Liver (tissue), 10 donors: ENCODE measurements at places on chromosomes 13 and 19. TPM values are rescaled to one million over a fixed set of nuclear protein-coding genes. Genes with fewer than 3 reads are reported as not detected.
A peak's percentile ranks its signal among the peaks of the same experiment; 100 is the strongest.

DNA sequence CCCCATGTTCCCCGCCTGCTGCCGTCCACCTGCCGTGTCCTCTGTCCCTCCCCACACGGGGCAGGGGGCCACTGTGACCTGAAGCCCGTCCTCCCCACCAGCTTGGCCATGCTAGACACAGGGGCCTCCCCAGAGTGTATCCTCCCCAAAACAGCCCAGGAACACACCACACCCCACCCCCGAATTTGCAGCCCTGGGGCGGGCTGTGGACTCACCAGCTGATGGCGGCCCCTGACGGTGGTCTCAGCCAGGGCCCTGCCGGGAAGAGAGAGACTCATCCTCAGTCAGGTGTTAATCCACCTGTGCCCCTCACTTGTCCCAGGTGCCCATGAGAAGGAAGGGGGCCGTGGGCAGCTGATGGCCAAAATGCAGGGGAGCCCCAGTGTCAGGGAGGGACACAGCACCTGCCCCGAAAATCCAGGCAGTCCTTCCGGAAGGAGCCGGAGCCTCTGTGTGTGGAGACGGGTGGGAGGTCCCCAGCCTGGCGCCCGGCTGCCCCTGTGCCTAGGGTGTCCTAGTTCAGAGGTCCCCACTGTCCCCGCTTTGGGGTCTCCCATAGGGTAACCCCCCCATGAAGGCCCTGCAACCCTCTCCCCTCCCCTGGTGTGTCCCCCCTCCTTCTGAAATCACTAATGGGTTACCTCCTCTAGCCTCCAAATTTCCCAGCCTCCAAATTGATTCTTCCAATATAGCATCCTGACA is 39.3 kb upstream of the TCF3 start:
- no peak overlapping the region for H3K4me3 ChIP-seq
- peaks cover 6% of the 10 kb centered on the region for H3K27me3 ChIP-seq
- no peak for DNase-seq
- H3K4me1 ChIP-seq = no peaks in the 10 kb centered on the region
- no peak overlapping the region for H3K27ac ChIP-seq

DNA sequence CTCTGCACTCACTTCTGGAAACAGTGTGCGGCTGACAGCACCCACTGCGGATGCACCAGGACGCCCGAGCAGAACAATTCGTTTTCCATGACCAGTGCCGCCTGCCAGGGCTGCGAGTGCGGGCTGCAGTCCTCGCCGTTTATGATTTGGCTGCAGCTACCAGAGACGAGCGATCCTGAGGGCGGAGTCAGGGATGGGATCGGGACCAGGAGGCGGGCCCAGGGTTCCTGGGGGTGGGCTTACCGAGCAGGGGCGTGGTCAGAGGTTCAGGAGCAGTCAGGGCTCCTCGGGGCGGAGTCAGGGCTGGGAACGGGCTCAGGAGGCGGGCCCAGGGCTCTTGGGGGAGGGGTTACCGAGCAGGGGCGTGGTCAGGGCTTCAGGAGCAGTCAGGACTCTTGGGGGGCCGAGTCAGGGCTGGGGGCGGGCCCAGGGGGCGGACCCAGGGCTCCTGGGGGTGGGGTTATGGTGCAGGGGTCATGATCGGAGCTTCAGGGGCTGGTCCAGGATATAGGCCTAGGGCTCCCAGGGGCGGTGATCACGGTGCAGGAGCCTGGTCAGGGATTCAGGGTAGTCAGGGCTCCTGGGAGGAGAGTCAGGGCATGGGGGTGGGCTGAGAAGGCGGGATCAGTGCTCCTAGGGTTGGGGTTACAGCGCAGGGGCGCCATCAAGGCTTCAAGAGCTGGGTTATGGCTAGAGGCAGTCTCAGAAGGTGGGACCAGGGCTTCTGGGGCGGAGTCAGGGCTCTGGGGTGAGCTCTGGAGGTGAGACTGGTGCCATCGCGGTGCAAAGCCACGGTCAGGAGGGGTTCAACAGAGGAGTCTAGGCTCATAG is 1.7 kb downstream of the KLK4 start:
- no peak overlapping the region for H3K4me3 ChIP-seq
- DNase-seq = no peak
- no peaks in the 10 kb centered on the region for H3K4me1 ChIP-seq

- no peaks in the 10 kb centered on the region for H3K27me3 ChIP-seq
- no peak overlapping the region for H3K4me3 ChIP-seq
- H3K4me1 ChIP-seq = no peaks in the 10 kb centered on the region
- no peak overlapping the region for H3K27ac ChIP-seq
- no peaks in the 10 kb centered on the region for H3K36me3 ChIP-seq
- DNase-seq = no peak
Observed at GRCh38 chr13:40231311-40231710, 435.1 kb downstream of the FOXO1 start.

DNA sequence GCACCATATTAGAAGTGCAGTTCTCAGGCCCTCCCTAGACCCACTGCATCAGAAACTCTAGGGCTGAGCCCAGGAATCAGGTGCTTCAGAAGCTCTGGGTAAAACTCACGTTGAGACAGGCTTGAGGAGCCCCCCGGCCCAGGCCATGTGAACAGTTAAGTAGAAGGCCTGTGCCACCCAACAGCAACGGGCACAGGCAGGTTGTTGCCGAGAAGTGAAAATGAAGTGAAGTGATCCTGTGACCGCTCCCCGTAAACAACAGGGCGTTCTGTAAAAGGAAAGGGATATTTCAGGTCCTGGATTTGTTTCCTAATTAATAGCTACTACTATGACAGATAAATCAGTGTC is 128.8 kb downstream of the ATP11A start:
- H3K36me3 ChIP-seq = peaks cover 30% of the 10 kb centered on the region
- DNase-seq = no peak
- H3K27me3 ChIP-seq = no peaks in the 10 kb centered on the region
- H3K4me1 ChIP-seq = no peaks in the 10 kb centered on the region
- H3K27ac ChIP-seq = no peak overlapping the region

DNA sequence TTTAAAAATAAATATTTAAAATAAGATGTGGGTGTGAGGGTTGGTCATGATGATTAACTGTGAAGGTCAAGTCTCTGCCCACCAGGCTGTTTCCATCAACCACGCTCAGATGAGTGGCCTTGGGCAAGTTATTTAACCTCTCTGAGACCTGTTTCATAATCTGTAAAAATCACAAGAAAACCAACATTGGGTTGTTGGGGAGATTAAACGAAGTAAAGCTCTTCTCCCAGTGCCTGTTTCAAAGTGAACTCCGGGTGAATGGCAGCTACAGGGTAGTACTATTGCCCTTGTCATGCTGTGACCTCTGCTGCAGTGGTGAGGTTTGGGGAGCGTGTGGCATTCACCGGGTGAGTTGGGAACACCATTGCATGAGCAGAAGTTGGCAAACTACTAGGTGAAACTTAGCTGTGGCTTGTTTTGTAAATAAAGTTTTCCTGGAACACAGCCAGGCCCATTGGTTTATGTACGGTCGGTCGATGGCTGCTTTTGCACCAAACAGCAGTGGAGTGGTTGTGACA is 153.2 kb downstream of the USP12 start:
- no peaks in the 10 kb centered on the region for H3K36me3 ChIP-seq
- peak overlapping the region; percentile 82 for H3K27ac ChIP-seq
- H3K27me3 ChIP-seq = no peaks in the 10 kb centered on the region
- H3K4me3 ChIP-seq = no peak overlapping the region
- DNase-seq = no peak
- peaks cover 17% of the 10 kb centered on the region for H3K4me1 ChIP-seq

GRCh38 chr13:113794086-113794485 is 35.1 kb downstream of the TMEM255B start:
- no peak overlapping the region for H3K4me3 ChIP-seq
- no peak overlapping the region for H3K27ac ChIP-seq
- H3K27me3 ChIP-seq = no peaks in the 10 kb centered on the region

DNA sequence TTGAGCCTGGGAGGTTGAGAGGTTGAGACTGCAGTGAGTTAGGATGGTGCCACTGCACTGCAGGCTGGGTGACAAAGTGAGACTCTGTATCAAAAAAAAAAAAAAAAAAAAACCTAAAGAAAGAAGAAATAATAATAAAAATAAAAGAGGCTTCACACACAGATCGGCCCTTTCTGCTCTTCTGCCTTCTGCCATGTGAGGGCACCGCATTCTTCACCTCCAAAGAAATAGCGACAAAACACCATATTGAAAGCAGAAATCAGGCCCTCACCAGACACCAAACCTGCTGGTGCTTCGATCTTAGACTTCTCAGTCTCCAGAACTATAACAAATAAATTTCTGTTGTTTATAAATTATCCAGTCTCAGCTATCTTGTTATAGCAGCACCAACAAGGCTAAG is 3.0 kb downstream of the ZNF649 start:
- DNase-seq = no peak
- H3K27me3 ChIP-seq = no peaks in the 10 kb centered on the region
- H3K4me3 ChIP-seq = no peak overlapping the region
- no peak overlapping the region for H3K27ac ChIP-seq

DNA sequence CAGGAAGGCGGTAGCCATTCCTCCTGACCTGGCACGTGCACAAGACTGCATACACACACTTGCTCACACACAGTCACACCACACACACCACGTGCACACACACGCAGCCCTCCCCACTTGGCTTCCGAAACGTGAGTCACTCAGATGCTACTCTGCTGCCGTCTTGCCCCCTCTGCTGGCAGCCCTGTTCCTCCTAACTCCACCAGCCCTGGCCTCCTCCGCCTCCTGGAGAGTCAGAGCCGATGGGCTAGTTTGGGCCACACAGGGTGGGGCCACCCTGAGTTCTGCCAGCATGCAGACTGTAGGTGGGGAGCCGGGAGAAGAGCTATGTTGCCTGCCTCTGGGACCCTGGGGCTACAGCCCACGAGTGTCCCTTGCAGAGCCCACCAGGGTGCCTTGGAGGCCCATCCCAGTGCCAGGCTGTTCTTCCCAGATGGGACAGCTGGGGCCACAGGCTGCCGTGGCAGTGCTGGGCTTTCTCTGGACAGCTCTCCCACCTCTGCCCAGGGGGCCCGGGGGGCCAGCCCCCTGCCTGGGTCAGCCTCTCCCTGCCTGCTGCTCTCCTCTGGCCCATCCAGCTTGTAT is 12.1 kb downstream of the PIN1 start:
- no peak for DNase-seq
- H3K27ac ChIP-seq = no peak overlapping the region
- peaks cover 34% of the 10 kb centered on the region for H3K36me3 ChIP-seq
- no peak overlapping the region for H3K4me3 ChIP-seq

GRCh38 chr19:5154129-5154798 is 185.4 kb downstream of the KDM4B start:
- DNase-seq = peak; percentile 66
- H3K27ac ChIP-seq = no peak overlapping the region
- H3K36me3 ChIP-seq = peaks cover 7% of the 10 kb centered on the region
- no peaks in the 10 kb centered on the region for H3K27me3 ChIP-seq
- no peaks in the 10 kb centered on the region for H3K4me1 ChIP-seq
- H3K4me3 ChIP-seq = no peak overlapping the region

GRCh38 chr19:33948651-33949335 is 152.1 kb downstream of the KCTD15 start:
- no peak overlapping the region for H3K27ac ChIP-seq
- no peaks in the 10 kb centered on the region for H3K36me3 ChIP-seq
- DNase-seq = no peak
- H3K4me1 ChIP-seq = no peaks in the 10 kb centered on the region

- H3K36me3 ChIP-seq = no peaks in the 10 kb centered on the region
- peaks cover 29% of the 10 kb centered on the region for H3K4me1 ChIP-seq
- no peak overlapping the region for H3K27ac ChIP-seq
- DNase-seq = no peak
Observed at GRCh38 chr13:99203601-99204579, 3.2 kb downstream of the UBAC2 start.

DNA sequence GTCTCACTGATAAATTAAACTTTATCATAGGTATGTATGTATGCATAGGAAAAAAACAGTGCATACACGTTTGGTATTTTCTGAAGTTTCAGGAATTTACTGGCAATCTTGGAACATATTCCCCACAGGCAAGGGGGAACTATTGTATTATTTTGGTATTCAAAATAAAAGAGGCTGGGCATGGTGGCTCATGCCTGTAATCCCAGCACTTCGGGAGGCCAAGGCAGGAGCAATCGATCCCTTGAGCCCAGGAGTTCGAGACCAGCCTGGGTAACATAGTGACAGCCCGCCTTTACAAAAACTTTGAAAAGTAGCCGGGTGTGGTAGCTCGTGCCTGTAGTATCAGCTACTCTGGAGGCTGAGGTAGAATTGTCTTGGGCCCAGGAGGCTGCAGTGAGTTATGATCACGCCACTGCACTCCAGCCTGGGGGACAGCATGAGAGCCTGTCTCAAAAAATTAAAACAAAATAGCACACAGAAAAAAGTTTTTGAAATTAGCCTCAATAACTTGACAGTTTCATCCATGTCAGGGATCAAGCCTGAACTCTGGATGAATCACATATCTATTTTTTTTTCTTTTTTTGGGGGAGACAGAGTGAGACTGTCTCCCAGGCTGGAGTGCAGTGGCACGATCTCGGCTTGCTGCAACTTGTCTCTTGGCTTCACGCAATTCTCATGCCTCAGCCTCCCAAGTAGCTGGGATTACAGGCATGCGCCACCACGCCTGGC is 29.1 kb upstream of the HOMER3 start:
- no peaks in the 10 kb centered on the region for H3K36me3 ChIP-seq
- no peak overlapping the region for H3K4me3 ChIP-seq
- DNase-seq = no peak
- no peaks in the 10 kb centered on the region for H3K4me1 ChIP-seq
- no peak overlapping the region for H3K27ac ChIP-seq

GRCh38 chr13:62643007-62643483 is 1227.4 kb upstream of the PCDH20 start:
- no peaks in the 10 kb centered on the region for H3K4me1 ChIP-seq
- no peaks in the 10 kb centered on the region for H3K27me3 ChIP-seq
- H3K27ac ChIP-seq = no peak overlapping the region
- DNase-seq = no peak
- no peak overlapping the region for H3K4me3 ChIP-seq
- no peaks in the 10 kb centered on the region for H3K36me3 ChIP-seq

GRCh38 chr13:20230913-20231838 is 943 bp downstream of the GJB6 start:
- peaks cover 5% of the 10 kb centered on the region for H3K4me1 ChIP-seq
- H3K4me3 ChIP-seq = peak overlapping the region; percentile 58
- H3K27me3 ChIP-seq = no peaks in the 10 kb centered on the region
- H3K36me3 ChIP-seq = no peaks in the 10 kb centered on the region
- no peak overlapping the region for H3K27ac ChIP-seq
- no peak for DNase-seq

GRCh38 chr13:20161275-20161950 is 561 bp upstream of the GJA3 start:
- H3K4me1 ChIP-seq = peaks cover 6% of the 10 kb centered on the region
- H3K27ac ChIP-seq = no peak overlapping the region
- no peak overlapping the region for H3K4me3 ChIP-seq
- H3K36me3 ChIP-seq = no peaks in the 10 kb centered on the region

DNA sequence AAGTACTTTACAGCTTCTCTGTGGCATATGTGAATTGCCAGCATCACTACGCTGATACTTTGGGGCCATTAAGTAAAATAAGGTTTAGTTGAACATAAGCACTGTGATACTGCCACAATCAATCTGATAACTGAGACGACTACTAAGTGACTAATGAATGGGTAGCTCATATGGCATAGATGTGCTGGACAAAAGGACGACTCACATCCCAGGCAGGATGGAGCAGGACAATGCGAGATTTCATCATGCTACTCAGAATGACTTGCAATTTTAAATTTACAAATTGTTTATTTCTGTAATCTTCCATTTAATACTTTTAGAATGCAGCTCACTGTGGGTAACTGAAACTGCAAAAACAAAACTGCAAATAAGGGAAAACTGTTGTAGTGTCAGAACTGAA is 13.6 kb downstream of the CCDC122 start:
- no peaks in the 10 kb centered on the region for H3K4me1 ChIP-seq
- no peak for DNase-seq
- no peaks in the 10 kb centered on the region for H3K27me3 ChIP-seq

APLP1 gene
- total RNA-seq = 0.08 TPM

CCDC8 gene
- 5.9 TPM for total RNA-seq

ESD gene
- 66.6 TPM for total RNA-seq

SPACA4 gene
- total RNA-seq = not detected

RNF113B gene
- total RNA-seq = not detected

CLEC4G gene
- 7.7 TPM for total RNA-seq

ZNF835 gene
- 2.3 TPM for total RNA-seq
